NCI-H187 treated with DMSO at 0.1 percent for 48 hours (cell line): ENCODE measurements at places on chromosomes 2 and 18.

DNA sequence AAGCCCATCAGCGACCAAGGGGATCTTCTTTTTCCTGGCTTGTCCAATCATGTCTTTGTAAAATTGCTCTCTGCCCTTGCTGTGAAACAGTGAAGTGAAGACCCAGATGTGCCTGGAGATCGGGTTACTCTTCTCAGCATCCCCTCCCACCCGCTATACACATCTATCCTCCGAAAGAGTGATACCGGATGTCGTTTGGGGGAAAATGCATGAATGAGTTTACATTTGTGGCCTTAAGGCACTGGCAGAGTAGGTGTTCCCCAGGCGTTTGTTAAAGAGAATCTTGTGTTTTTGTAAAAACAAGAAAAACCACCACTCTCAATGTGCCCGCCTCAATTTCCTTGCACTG is 528.3 kb downstream of the CMPK2 start:
- DNase-seq = no peak

- DNase-seq = no peak
These were observed 10.8 kb downstream of the TYMS start for GRCh38 chr18:668260-668659.

DNA sequence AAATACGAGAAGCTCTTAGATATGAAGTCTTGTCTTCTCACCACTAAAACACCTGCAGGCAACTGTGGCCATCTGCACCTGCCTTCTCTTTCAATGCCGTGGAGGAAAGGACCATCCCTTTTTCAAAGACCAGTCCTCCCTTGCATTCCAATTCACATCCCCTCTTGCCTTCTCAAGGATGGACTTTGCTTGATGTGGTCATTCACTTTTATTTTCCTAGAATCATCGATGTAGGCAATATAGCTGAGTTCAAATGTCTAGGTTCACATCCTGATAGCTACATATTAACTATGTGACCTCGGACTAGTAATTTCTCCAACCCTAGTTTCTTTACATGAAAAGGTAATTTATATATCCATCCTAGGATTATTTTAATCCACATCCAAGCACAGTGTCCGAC is 110.1 kb downstream of the HIBCH start:
- no peak for DNase-seq

DNA sequence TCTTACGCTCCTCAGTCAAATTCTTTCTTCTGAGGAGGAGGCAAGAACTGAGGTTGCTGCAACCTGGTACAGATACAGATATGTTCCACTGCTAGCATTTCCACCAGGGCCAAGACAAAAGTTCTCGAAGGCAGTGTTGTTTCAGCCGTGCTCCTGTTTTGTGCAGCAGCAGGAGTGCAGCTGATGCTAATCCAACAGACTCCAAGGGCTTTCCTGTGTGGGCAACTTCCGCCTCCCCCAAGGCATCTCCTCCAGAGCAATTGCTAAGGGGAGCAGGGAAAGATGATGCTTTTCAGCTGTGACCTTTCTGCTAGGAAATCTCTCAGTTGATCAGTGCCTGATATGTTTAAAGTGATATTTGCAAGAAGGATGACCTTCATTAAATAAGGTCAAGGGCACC is 52.6 kb upstream of the DAPL1 start:
- DNase-seq = no peak

GRCh38 chr2:229686122-229686919 is 28.0 kb downstream of the DNER start:
- DNase-seq = no peak

DNA sequence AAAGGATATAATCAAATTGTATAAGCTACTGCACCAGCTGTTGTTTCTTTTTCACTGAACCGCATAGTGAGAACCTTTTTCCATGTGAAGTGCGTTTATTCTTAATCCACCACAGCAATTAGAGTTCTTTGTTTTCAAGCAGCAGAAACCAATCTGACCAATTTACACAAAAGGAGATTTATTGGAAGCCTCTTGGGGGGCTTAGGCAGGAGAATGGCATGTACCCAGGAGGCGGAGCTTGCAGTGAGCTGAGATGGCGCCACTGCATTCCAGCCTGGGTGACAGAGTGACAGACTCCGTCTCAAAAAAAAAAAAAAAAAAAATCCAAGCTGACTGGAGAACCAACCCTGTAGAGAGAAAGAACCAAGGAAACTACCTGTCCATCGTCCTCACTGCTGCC is 10.0 kb downstream of the ADNP2 start:
- no peak for DNase-seq

- no peak for DNase-seq
These were observed 112.7 kb upstream of the TEKT4 start for GRCh38 chr2:94758546-94758945.

DNA sequence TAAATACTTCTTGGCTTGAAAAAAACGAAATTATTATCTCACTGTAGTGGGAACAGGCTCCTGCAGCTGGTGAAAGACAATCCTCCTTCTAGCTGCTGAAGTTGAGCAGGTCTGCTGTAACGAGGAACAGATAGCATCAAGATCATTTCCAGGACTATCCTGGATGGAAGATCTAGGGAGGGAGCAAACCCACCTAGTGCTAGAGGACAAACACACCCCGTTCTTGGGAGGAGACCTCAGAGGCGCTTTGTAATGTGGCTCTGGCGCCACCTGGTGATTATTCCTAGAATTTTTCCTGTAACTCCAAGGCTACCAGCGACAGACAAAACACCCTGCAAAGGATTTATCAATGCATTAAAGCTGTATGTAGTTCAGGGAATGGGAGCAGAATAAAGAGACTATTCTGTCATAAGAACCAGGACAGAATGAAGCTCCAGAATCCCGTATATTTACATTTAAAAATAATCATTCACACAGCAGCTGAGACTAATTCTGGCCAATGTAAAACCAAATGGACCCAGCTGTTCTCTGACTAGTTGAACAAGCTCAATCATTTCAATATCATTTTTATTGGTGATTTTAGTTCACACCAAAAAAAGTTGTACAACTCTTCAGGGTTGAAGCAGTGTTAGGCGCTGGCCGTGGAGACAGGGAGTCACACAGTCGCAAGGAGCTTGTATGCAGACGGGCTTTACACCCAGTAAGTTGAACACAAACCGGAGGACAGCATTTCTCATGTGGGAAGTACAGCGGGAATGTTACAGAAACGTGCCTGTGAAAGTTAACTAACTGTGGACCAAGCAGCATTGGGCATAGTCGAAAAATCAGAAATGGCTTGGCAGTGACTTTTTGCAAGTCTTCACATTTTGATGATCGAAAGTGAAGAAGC is 290.3 kb downstream of the TRIB2 start:
- peak; percentile 12 for DNase-seq

DNA sequence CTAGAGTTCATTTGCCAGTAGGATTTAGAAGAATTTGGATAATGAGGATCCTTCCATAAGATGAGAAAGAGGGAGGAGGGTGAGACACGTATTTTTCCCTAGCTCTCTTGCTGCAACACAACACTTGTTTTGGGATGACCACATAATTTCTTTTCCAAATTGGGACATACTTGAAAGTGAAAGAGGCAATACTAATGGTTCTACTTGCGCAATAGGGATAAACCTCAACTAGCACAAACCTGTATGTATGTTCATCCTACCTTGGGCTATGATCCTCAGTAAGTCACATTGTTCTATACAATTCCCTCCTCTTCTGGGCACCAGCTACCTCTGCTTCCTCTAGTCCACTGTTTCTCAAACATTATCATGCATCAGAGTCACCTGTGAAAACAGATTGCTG is 1208.8 kb upstream of the LRRTM1 start:
- no peak for DNase-seq

DNA sequence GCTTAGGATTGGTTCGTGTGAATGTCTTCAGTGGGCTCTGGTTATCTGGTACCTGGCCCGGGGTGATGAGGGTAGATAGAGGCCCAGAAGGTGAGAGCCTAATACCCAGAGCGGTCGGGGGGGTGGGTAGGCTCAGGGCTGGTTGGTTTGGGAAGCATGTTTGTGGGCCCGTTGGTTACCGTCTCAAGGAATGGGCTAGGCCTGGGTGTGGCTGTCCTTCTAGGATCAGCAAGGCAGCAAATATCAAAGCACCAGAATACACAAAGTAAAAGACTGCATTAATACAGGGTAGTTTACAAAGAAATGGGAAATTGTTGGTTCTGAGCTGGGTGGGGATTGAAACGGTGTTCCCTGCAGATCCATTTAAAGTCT is 6.0 kb upstream of the IL1R2 start:
- no peak for DNase-seq

GRCh38 chr2:10252661-10253060 is 50.0 kb upstream of the HPCAL1 start:
- DNase-seq = no peak

- DNase-seq = no peak
These were observed 5.4 kb upstream of the CDCA7 start for GRCh38 chr2:173349287-173349686.

DNA sequence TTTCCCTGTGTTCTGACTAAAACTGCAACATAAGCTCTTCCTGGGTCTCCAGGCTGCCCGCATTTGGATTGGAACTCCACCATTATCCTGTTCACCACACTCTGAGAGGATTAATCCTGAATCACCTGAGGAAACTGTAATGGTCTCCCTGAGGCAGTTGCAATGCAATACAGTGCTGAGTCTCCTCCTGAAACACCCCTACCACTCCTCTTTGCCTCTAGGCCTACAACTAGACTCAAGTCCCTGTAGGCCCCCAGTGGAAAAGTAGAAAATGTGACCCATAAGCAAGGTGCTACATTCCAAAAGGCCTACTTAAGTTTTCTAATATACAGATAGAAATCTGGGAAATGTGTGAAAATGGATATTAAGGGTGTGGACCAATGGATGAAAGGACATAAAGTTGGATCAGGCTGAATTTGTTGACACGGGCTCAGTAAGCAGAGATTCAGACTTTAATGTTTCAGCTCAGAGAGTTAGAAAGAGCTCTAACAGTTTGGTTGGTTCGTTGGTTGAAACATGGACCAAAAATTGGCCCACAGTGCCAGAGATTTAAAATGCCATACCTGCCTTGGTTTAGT is 222.3 kb upstream of the ZC3H15 start:
- no peak for DNase-seq

GRCh38 chr2:129191530-129191929 is 787.9 kb upstream of the RAB6C start:
- no peak for DNase-seq

- DNase-seq = no peak
These were observed 575 bp downstream of the ATL2 start for GRCh38 chr2:38376346-38377049.

GRCh38 chr2:128715360-128715759 is 396.7 kb upstream of the HS6ST1 start:
- no peak for DNase-seq

- no peak for DNase-seq
These were observed 463.6 kb upstream of the REG3G start for GRCh38 chr2:78561876-78562275.

GRCh38 chr2:151251012-151251411 is 10.7 kb downstream of the RBM43 start:
- DNase-seq = no peak

GRCh38 chr2:235439959-235440662 is 53.7 kb upstream of the AGAP1 start:
- no peak for DNase-seq

DNA sequence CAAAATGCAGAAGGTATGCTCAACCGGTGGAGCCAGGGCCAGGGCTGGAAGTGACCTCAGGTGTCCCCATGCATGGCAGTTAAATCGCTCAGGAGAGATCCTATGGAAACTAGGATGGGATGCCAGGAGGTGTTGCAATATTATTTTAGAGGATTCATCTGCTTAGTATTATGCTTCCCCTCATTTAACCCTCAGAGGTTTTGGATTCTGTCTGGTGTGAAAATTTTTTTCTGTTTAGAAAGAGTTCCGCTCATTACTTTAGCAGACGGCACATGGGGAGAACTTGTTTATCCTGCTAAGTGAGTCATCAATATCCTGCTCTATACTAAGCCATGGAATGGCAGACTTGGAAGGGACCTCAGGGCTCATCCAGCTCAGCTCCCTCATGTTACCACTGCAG is 42.5 kb downstream of the TRIB2 start:
- DNase-seq = no peak

DNA sequence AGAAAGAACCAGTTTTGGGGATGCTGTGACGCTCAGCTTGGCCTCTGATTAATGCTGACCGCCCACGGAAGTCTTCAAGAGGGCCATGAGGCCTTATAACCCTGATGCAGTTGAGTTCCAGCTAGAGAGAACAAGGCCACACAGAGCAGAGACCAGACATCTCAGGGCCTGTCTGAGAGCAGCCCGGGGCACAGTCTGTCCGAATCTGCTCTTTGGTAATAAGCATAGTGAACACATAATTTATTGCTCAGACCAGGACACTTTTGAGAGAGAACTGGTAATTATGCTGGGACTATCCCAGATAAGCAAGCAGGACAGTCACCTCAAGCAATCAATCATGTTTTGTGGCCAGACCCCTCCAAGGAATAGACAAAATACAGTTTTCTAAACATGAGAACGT is 68.5 kb downstream of the STPG4 start:
- DNase-seq = no peak

DNA sequence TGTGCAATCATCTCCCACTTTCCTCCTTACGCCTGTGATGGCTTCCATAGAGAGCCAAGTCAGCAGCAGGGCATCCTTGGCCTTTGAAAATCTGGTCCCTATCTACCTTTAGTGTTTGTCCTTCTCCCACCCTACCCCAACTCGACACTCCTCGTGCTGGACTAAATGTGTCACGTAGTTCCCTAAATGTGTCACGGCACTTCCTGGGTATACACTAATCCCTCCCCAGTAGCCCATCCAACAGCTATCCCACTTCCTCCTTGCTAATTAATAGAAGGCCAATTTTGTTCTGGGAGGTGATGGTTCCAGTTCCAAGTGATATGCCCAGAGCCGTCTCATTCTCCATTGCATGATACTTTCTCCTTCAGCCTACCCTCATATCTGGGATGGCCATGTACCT is 36.5 kb upstream of the ZFP36L2 start:
- no peak for DNase-seq

- DNase-seq = no peak
These were observed 1.3 kb upstream of the HOXD4 start for GRCh38 chr2:176149939-176150583.

DNA sequence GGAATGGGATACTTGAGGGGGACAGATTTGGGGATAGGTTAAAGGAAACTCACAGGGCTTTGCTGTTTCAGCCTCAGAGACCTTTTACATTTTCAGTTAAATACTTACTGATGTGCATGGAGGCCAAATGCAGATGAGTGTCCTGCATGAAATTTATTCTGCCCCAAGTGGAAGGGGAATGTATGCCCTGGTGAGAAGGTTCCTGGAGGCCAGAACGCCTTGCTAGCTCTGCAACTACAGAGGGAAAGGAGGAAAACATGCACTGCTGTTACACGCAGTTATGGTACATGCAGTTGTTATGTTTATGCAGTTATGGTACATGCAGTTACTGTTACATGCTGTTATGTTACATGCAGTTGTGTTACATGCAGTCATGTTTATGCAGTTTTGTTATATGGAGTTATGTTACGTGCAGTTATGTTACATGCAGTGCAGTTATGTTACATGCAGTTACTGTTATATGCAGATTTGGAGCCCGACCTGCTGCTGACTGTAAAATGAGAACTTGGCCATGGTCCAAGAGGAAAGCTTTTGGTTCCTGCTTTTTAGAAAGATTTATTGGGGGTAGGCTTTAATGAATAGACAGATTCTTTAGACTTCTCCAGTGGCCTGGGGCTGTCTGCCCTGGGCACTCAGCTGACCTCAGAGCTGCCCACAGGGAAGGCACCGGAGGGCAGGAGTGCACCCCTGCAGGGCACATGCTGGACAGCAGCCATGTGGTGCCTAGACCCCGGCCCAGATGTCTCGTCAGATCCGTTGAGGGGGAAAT is 84.1 kb downstream of the LDLRAD4 start:
- DNase-seq = no peak

GRCh38 chr2:217288472-217289063 is 428.7 kb upstream of the TNP1 start:
- DNase-seq = no peak
